ENCODE measurements at places on chromosomes 7 and 10. TPM values are rescaled to one million over a fixed set of nuclear protein-coding genes. Genes with fewer than 3 reads are reported as not detected.

Gene POU6F2
- 5.6 TPM for total RNA-seq

Gene GPR15LG
- total RNA-seq, result not detected

Gene PAX2
- total RNA-seq, result not detected

Gene GALNT17
- total RNA-seq, result 4.9 TPM

Gene MGMT
- 17.3 TPM for total RNA-seq

- H3K36me3 ChIP-seq, result no peaks in the 10 kb centered on the region
- no peak for DNase-seq
- peaks cover 14% of the 10 kb centered on the region for H3K27me3 ChIP-seq
- H3K4me3 ChIP-seq, result no peak overlapping the region
- H3K4me1 ChIP-seq, result no peaks in the 10 kb centered on the region
- no peak overlapping the region for H3K27ac ChIP-seq
Measured at GRCh38 chr10:48699011-48699627, 14.4 kb downstream of the WDFY4 start.

GRCh38 chr7:38881947-38882684 lies 26.9 kb downstream of the VPS41 start:
- H3K27ac ChIP-seq, result peak overlapping the region; percentile 5
- no peak for DNase-seq
- no peak overlapping the region for H3K4me3 ChIP-seq
- H3K27me3 ChIP-seq, result no peaks in the 10 kb centered on the region

GRCh38 chr10:17645621-17646345 lies 1.8 kb downstream of the STAM start:
- peaks cover 27% of the 10 kb centered on the region for H3K4me1 ChIP-seq
- H3K36me3 ChIP-seq, result peaks cover 4% of the 10 kb centered on the region
- no peak for DNase-seq
- peak overlapping the region; percentile 83 for H3K27ac ChIP-seq
- no peaks in the 10 kb centered on the region for H3K27me3 ChIP-seq

- DNase-seq, result no peak
- no peaks in the 10 kb centered on the region for H3K4me1 ChIP-seq
- H3K27me3 ChIP-seq, result no peaks in the 10 kb centered on the region
- no peak overlapping the region for H3K4me3 ChIP-seq
- H3K27ac ChIP-seq, result no peak overlapping the region
- H3K36me3 ChIP-seq, result peaks cover 2% of the 10 kb centered on the region
Measured at GRCh38 chr10:94180576-94180975, 182.2 kb downstream of the NOC3L start.

- H3K27ac ChIP-seq, result no peak overlapping the region
- no peak overlapping the region for H3K4me3 ChIP-seq
- no peaks in the 10 kb centered on the region for H3K4me1 ChIP-seq
- no peaks in the 10 kb centered on the region for H3K36me3 ChIP-seq
- DNase-seq, result no peak
- H3K27me3 ChIP-seq, result peaks cover 15% of the 10 kb centered on the region
Measured at GRCh38 chr7:129553899-129554461, 51.6 kb downstream of the SMKR1 start.

GRCh38 chr10:49207113-49207512 lies 18.9 kb upstream of the TMEM273 start:
- no peak for DNase-seq
- H3K27ac ChIP-seq, result no peak overlapping the region
- H3K27me3 ChIP-seq, result peaks cover 36% of the 10 kb centered on the region
- H3K4me3 ChIP-seq, result no peak overlapping the region
- H3K4me1 ChIP-seq, result no peaks in the 10 kb centered on the region

- H3K4me3 ChIP-seq, result no peak overlapping the region
- no peaks in the 10 kb centered on the region for H3K36me3 ChIP-seq
- H3K27ac ChIP-seq, result no peak overlapping the region
- H3K4me1 ChIP-seq, result no peaks in the 10 kb centered on the region
- DNase-seq, result no peak
Measured at GRCh38 chr10:68145705-68146104, 36.4 kb downstream of the MYPN start.

GRCh38 chr7:51233374-51233773 lies 83.2 kb downstream of the COBL start:
- peaks cover 8% of the 10 kb centered on the region for H3K27me3 ChIP-seq
- no peak for DNase-seq
- H3K4me1 ChIP-seq, result peaks cover 42% of the 10 kb centered on the region
- H3K4me3 ChIP-seq, result no peak overlapping the region
- H3K27ac ChIP-seq, result no peak overlapping the region

DNA sequence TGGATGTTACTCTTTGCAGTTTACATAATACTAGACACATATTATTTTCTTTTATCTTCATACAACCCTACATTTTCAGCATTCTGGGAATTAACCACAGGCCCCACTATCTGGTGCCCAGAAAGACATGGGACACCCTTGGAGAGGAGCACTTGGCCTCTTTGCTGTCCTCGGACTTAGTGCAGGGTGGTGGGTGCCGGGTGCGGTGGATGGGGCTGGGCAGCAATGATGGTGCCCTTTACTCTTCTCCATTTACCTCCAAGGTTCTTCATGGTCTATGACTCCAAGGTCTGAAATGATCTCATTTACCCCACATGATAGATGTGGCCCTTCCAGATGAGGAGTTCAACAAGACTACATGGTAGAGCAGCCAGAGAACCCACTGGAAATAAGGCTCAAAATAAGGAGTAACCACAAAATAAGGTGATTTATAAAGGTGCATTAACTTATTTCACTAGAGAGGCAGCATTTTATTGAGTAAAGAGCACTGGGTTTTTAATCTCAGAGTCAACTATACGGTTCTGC lies 56.2 kb upstream of the IGFBP3 start:
- no peak overlapping the region for H3K27ac ChIP-seq
- no peak for DNase-seq
- H3K36me3 ChIP-seq, result no peaks in the 10 kb centered on the region
- H3K4me3 ChIP-seq, result no peak overlapping the region
- peaks cover 11% of the 10 kb centered on the region for H3K27me3 ChIP-seq

DNA sequence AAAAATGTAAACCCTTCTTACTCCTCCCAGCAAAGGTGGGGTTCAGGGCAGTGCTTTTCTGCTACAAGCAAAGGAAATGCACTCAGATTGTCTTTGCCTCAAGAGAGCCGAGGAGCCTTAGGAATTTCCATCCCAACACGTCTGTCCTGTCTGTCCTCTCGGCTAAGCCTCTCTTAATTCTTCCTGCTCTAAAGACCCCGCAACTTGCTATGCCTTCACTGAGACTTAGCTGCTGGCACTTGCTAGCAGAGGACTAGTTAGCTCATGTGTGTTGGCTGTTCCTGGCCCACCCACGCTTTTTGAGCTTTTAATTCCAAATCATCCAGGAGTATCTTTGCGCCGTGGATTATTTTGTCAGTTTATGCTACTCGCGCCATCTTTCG lies 481 bp upstream of the NPM3 start:
- peak overlapping the region; percentile 100 for H3K4me3 ChIP-seq
- peaks cover 16% of the 10 kb centered on the region for H3K36me3 ChIP-seq
- DNase-seq, result no peak
- peaks cover 9% of the 10 kb centered on the region for H3K27me3 ChIP-seq
- H3K4me1 ChIP-seq, result peaks cover 24% of the 10 kb centered on the region

GRCh38 chr7:51111241-51111940 lies 205.2 kb downstream of the COBL start:
- H3K27me3 ChIP-seq, result no peaks in the 10 kb centered on the region
- no peak overlapping the region for H3K27ac ChIP-seq
- peaks cover 2% of the 10 kb centered on the region for H3K36me3 ChIP-seq
- no peak overlapping the region for H3K4me3 ChIP-seq
- H3K4me1 ChIP-seq, result no peaks in the 10 kb centered on the region

DNA sequence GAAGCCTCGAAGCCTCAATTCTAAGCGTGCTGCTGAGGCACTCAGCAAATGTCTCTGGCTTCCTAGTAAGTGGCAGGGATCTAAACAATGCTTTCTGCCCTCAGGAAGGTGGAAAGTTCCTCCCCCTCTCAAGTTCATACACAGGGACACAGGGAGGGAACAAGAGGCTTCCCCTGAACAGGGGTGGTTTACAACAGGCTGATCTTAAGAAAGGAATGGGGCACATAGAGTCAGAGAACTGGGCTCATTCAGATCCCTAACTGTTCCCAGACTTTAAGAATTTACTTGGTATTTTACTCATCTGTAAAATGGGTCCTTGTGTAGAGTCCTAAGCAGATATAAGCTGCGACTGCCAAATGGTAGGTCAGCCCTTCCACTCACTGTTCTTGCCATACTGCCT lies 2.5 kb downstream of the TNS3 start:
- no peaks in the 10 kb centered on the region for H3K27me3 ChIP-seq
- peak overlapping the region; percentile 94 for H3K27ac ChIP-seq
- H3K4me3 ChIP-seq, result peak overlapping the region; percentile 93
- peaks cover 5% of the 10 kb centered on the region for H3K36me3 ChIP-seq

Data from progenitor cell of endocrine pancreas (in vitro differentiated cells).